ENCODE measurements at places on chromosomes 4 and X. TPM values are rescaled to one million over a fixed set of nuclear protein-coding genes. Genes with fewer than 3 reads are reported as not detected.

PLK4 gene
- 12.6 TPM for total RNA-seq

DNAJB14 gene
- 55.2 TPM for total RNA-seq

- no peak overlapping the region for H3K4me3 ChIP-seq
- peaks cover 3% of the 10 kb centered on the region for H3K27me3 ChIP-seq
- no peak for DNase-seq
- H3K27ac ChIP-seq: no peak overlapping the region
- no peaks in the 10 kb centered on the region for H3K36me3 ChIP-seq
Measured at GRCh38 chr4:95289028-95289634, 259.6 kb downstream of the UNC5C start.

CCSER1 gene
- total RNA-seq: 3.0 TPM

HSD17B13 gene
- not detected for total RNA-seq

SLC26A1 gene
- total RNA-seq: not detected

- DNase-seq: no peak
- H3K36me3 ChIP-seq: no peaks in the 10 kb centered on the region
- H3K4me1 ChIP-seq: peaks cover 7% of the 10 kb centered on the region
- no peak overlapping the region for H3K4me3 ChIP-seq
Measured at GRCh38 chrX:23822841-23823240, 39.9 kb downstream of the SAT1 start.

- no peak overlapping the region for H3K4me3 ChIP-seq
- no peaks in the 10 kb centered on the region for H3K27me3 ChIP-seq
- no peak for DNase-seq
- no peaks in the 10 kb centered on the region for H3K4me1 ChIP-seq
- no peaks in the 10 kb centered on the region for H3K36me3 ChIP-seq
Measured at GRCh38 chr4:95522682-95523530, 25.9 kb downstream of the UNC5C start.

DNA sequence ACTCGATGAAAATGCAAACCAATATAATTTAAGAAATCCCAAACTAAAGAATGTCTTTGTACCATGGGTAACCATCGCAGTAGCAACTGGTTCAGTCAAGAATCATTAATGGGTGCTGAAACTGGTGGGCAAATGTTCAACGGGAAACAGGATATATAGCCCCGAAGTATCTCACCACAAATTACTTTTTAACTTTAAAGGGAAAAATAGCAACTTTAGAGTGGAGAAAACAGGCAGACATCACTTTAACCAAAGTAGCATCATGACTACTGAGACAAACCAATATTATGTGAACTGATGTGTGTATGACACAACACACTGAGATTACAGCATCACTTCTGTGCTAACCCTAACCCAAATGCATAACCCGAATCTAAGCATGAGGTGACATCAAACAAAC lies 33.8 kb upstream of the SLAIN2 start:
- H3K27ac ChIP-seq: no peak overlapping the region
- H3K36me3 ChIP-seq: no peaks in the 10 kb centered on the region
- no peak overlapping the region for H3K4me3 ChIP-seq
- no peaks in the 10 kb centered on the region for H3K4me1 ChIP-seq

DCAF12L2 gene
- total RNA-seq: 1.0 TPM

DNA sequence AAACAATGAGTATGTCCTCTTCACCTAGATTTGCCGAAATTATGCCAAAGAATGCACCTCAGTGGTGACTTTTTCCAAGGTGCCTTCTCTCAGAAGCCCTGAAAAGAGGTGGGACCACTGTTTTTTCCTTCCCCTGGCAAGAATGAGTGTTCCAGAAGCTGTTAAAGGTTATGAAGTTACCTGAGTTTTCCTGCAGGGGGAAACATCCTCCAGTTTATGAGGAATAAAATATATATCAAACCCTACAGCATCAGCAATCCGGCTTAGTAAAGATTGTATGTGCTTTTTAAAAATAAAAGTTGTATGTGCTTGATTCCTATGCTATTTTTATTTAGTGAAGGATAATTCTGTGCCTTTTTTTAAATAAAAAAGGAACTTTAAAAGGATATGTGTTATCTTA lies 73.3 kb downstream of the RBM46 start:
- no peak overlapping the region for H3K27ac ChIP-seq
- no peaks in the 10 kb centered on the region for H3K4me1 ChIP-seq
- H3K27me3 ChIP-seq: no peaks in the 10 kb centered on the region
- H3K36me3 ChIP-seq: no peaks in the 10 kb centered on the region
- no peak overlapping the region for H3K4me3 ChIP-seq

DNA sequence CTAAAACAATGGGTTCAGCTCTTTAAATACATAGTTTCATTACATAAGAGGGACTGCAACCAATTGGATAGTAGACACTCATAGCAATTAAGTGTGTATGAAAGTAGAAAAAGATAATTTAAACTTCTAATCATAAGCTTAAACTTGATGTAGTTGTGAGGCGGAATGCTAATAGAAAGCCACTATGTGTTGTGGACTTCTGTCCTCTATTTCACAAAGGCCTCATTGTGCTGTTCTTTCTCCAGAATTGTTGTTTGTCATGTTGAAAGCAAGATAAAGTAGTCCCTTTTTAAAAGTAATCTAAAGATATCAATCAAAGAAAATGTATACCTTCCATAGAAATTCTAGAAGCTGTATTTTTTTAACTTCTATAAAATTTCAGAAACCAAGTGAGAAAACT lies 329.4 kb downstream of the KLHL4 start:
- DNase-seq: no peak
- H3K27me3 ChIP-seq: no peaks in the 10 kb centered on the region
- H3K27ac ChIP-seq: no peak overlapping the region
- H3K4me3 ChIP-seq: no peak overlapping the region
- no peaks in the 10 kb centered on the region for H3K36me3 ChIP-seq

RAB39B gene
- total RNA-seq: 1.3 TPM

GRCh38 chr4:20195071-20195885 lies 56.4 kb upstream of the SLIT2 start:
- H3K4me3 ChIP-seq: no peak overlapping the region
- H3K27me3 ChIP-seq: no peaks in the 10 kb centered on the region
- DNase-seq: no peak
- H3K4me1 ChIP-seq: no peaks in the 10 kb centered on the region
- H3K27ac ChIP-seq: no peak overlapping the region

DNA sequence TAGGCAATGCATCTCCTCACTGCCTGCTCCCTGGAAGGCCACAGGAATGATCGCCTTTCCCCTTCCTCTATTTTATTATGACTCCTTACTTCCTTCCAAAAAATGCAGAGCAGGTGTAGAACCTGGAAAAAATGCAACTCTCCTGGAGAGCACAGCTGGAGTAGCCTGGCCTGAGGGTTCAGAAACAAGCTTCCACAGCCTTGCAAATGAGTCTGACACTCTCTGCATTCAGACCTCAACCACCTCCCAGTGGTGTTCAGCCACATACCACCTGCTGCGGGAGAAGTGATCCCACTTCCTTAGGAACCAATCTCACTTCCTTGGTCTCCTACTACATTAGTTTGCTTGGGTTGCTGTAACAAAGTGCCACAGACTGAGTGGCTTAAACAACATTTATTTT lies 368.1 kb upstream of the NOCT start:
- H3K27me3 ChIP-seq: peaks cover 3% of the 10 kb centered on the region
- peaks cover 3% of the 10 kb centered on the region for H3K4me1 ChIP-seq
- H3K27ac ChIP-seq: no peak overlapping the region
- no peak for DNase-seq

DNA sequence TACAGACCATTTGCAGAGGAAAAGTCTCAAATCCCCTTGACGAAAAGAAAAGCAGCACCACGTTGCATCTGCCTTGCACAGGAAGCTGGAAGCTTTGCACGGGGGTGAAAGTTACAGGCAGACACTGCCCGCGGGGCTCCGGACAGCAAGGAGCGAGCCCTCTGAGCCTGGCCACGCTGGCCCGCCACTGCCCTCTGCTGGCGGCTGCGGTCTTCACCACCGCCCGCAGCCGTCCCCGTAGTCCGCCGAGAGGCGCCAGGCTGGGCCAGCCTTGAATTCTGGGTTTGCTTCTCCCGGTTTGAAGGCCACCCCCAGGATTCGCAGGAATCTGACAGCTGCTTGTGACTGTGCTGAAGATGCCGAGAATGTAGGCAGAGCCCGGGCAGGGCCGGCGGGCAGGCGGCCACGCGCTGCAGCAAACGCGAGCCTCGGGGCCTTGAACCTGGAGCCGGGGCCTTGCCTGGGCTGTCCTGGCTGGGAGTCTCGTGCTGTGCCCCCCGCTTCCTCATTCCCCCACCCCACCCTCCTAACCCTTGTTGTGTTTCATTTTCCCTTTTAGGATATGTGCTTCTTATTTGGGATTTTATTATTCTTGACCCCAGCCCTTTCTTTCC lies 49.2 kb downstream of the ENPP6 start:
- DNase-seq: peak; percentile 91
- no peak overlapping the region for H3K4me3 ChIP-seq
- peaks cover 5% of the 10 kb centered on the region for H3K4me1 ChIP-seq
- no peak overlapping the region for H3K27ac ChIP-seq
- H3K27me3 ChIP-seq: no peaks in the 10 kb centered on the region
- H3K36me3 ChIP-seq: no peaks in the 10 kb centered on the region

- peaks cover 1% of the 10 kb centered on the region for H3K27me3 ChIP-seq
- H3K4me1 ChIP-seq: peaks cover 3% of the 10 kb centered on the region
- no peak for DNase-seq
- no peaks in the 10 kb centered on the region for H3K36me3 ChIP-seq
- no peak overlapping the region for H3K27ac ChIP-seq
Measured at GRCh38 chrX:16469870-16470269, 180.1 kb upstream of the S100G start.

GRCh38 chrX:121903961-121904360 lies 856.6 kb downstream of the GLUD2 start:
- no peaks in the 10 kb centered on the region for H3K27me3 ChIP-seq
- no peak overlapping the region for H3K4me3 ChIP-seq
- no peaks in the 10 kb centered on the region for H3K36me3 ChIP-seq
- H3K27ac ChIP-seq: no peak overlapping the region
- no peak for DNase-seq

DNA sequence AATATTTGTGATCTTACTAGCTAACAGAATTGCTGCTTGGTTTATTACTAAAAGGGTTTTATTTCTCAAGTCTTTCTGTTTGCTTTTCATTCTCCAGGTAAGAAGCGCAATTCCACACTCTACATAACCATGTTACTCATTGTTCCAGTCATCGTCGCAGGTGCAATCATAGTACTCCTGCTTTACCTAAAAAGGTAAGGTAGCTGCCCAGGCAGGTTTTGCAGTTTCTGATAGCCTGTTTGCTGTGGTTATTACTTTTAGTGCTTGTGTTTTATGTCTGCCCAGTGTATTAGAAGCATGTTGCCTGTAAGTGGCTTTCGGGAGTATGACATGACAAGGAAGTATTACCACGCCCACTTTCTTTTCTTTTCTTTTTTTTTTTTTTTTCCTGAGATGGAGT lies 46.4 kb downstream of the IL13RA1 start:
- no peak overlapping the region for H3K4me3 ChIP-seq
- DNase-seq: no peak
- no peak overlapping the region for H3K27ac ChIP-seq
- H3K36me3 ChIP-seq: peaks cover 10% of the 10 kb centered on the region
- no peaks in the 10 kb centered on the region for H3K27me3 ChIP-seq

SPIN2A gene
- 1.6 TPM for total RNA-seq

DNA sequence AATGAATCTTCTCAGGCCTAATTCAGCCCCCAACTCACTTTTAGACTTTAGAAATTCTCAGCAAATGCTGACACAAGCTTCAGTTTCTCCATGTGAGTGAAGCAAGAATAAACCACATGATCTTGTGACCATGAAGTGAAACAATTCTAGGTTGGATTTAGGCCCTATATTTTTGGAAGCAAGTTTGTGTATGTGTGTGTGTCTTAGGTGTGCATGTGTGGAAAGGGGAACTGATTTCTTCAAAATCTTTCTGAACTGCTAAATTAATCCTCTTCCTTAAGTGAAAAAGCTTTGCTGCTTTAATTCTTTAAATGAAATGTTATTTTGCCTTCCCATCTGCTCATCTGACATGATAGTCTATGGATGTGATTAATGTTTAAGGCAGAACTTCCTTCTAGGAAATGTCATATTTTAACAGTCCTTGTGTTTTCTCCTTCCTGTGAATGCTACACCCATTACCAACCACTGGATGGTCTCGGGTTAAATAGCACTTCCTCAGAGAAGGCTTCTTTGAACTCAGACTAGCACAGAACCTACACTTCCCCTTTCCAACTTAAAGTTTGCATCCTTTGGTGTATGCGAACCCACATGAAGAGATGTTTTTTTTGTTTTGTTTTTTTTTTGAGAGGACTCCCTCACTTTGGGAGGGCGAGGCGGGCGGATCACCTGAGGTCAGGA lies 1.2 kb upstream of the TMEM144 start:
- no peak overlapping the region for H3K27ac ChIP-seq
- H3K4me1 ChIP-seq: peaks cover 18% of the 10 kb centered on the region
- H3K36me3 ChIP-seq: no peaks in the 10 kb centered on the region
- H3K27me3 ChIP-seq: peaks cover 5% of the 10 kb centered on the region
- H3K4me3 ChIP-seq: no peak overlapping the region
- no peak for DNase-seq

PLP1 gene
- total RNA-seq: 9.6 TPM

Measured in endothelial cell (in vitro differentiated cells).